ENCODE measurements at places on chromosomes 6 and 20.
A peak's percentile ranks its signal among the peaks of the same experiment; 100 is the strongest.

- DNase-seq, result no peak
These were observed 56.5 kb upstream of the TENT5A start for GRCh38 chr6:81808851-81809570.

GRCh38 chr6:84330325-84330724 lies 102.9 kb upstream of the CEP162 start:
- DNase-seq, result no peak

DNA sequence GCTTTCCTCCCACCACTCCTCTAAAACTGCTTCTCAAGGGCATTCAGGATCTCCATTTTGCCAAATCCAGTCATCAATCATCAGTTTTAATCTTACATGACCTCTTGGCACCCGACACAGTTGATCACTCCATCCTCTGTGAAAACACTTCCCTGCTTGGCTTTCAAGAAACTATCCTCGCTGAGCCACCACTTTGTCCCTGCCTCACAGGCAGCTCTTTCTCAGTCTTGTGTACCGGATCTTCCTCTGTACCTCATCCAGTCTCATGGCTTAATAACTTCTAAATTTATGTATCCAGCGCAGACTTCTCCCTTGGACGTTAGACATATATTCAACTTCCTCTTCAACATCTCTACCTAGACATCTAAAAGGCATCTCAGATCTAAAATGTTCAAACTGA lies 89.9 kb downstream of the BTBD9 start:
- no peak for DNase-seq

DNA sequence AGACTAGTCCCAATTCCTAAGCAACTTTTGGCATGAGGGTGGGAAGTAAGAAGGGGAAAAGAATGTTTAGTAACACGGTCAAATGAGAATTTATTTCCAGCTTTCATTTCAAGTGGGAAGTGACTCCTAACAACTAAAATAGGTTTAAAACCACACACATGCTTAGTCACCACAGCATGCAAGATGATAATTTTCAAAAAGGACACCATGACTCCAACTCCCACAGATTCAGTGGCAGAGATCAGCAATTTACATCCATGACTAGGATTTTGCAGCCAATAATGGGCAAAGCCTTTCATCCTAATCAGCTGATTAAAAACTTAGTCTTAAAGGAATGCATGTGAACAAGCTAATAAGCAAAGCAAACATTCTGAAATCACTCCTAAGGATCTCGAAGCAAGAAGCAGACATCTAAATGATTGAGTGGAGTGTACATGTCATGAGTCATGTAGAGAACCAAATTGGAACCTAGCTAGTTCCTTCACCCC lies 48.1 kb upstream of the GCLC start:
- DNase-seq, result no peak

GRCh38 chr20:36784116-36784515 lies 10.6 kb upstream of the DSN1 start:
- DNase-seq, result no peak

DNA sequence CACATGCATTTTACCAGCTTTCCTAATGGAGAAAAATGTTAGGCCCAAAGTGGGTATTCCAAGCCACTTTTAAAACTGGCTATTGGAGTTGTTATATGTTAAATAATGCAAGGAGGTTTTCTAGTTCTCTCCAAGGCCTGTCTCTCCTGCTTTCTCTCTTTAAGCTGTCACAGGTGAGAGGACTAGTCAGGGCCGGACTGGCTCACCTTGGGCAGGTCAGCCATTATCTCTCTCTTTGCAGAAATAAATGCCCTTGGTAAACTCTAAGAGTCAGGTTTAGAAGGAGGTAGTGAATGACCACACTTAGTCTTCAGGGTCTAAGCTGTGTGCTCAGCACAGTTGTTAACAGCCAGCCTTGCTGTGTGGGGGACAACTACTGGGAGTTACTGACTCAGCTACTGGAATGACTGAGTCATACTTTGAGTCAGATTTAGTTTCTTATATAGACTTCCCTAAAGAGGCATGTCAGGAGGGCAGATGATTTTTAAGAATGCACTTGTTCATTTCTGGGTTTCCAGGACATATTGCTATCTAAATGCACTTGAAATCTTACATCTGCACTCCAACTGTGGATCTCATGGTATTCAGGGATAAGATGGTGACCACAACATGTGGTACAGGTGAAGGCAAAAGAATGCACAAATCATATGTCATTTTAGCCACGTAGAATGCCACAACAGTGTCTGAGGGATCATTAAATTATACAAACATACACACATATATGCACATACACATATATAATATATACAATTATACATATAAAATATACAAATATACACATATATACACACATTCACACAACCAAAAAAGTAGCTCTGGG lies 719.4 kb downstream of the EPM2A start:
- no peak for DNase-seq

DNA sequence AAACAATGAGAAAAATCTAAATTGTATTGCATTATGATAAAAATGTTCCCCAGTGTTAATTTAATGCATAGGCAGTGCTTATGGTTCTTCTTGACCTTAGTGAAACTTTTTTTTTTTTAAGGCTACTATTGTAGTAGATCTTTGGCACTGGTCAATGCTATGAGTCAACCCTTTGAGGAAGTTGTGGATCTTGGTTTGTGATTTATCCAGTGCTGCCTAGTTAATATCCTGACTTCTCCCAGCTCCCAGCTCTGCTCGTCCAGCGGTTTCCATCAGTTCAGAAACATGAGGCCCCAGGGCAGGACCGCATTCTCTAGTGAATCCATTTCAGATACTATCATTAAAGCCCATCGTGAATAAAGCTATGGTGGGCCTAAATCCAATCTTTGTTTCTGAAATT lies 364.5 kb upstream of the JARID2 start:
- DNase-seq, result no peak

- no peak for DNase-seq
These were observed 23.6 kb upstream of the MARCKS start for GRCh38 chr6:113833537-113833936.

GRCh38 chr6:24752503-24752902 lies 22.2 kb upstream of the GMNN start:
- no peak for DNase-seq

DNA sequence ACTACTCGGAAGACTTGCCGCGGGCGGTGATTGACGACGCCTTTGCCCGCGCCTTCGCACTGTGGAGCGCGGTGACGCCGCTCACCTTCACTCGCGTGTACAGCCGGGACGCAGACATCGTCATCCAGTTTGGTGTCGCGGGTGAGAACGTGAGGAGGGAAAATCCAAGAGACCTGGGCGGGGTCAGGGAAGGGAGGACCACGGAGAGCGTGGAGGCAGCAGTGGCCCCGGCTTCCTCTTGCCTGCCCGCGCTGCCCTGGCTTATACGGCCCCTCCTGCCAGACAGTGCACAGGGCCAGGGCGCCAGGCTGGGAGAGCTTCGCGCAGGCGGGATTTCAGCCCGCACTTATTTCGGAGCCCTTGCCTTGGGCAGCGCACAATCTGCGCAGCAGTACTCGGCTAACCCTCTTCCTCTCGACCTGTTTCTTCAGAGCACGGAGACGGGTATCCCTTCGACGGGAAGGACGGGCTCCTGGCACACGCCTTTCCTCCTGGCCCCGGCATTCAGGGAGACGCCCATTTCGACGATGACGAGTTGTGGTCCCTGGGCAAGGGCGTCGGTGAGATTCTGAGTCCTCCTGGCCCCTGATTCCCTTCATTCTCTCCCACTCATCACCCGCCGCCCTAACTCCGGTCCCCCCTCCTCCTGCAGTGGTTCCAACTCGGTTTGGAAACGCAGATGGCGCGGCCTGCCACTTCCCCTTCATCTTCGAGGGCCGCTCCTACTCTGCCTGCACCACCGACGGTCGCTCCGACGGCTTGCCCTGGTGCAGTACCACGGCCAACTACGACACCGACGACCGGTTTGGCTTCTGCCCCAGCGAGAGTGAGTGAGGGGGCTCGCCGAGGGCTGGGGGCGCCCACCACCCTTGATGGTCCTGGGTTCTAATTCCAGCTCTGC lies 2.0 kb downstream of the MMP9 start:
- DNase-seq, result peak; percentile 48

DNA sequence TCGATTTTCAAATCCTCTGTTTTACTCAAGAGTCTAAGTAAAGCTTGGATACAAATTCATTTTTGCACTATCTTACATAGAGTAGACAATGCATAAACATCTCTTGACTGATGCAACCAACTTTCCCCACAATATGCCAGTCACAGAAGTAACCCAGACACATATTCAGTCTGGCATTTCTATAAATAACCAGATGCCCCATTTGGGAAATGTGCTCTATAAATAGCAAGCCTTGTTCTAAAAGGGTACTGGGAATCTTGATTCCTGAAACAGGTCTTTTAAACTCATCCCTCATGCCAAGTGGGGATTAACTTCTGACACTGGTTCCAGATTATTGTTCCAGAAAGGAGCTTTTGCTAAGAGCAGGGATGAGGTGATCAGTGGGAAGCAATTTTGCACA lies 411.7 kb downstream of the EPM2A start:
- DNase-seq, result no peak

- DNase-seq, result no peak
These were observed 36.3 kb upstream of the CMTR1 start for GRCh38 chr6:37396571-37397180.

- DNase-seq, result no peak
These were observed 141.7 kb downstream of the BACH2 start for GRCh38 chr6:90154755-90155470.

GRCh38 chr20:33169176-33169794 lies 1.3 kb downstream of the BPIFA2 start:
- DNase-seq, result no peak

DNA sequence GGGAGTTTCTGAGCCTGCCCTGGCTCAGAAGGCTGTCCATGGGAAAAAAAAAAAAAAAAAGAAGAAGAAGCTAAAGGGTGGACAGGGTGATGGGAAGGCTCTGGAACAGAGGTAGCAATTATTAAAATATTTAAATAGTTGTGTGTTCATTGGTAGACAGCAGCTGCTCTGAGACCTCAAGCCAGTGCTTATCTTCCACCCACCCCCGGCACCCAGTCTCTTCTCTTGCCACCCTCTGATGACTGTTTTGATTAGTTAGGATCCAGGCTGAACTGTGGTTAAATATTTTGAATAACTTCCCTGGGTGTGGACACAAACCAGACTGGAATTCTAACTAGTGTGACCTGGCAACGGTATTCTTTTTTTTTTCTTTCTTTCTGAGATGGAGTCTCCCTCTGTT lies 16.9 kb upstream of the SRSF3 start:
- DNase-seq, result no peak

GRCh38 chr6:36915599-36915998 lies 29.8 kb downstream of the C6orf89 start:
- DNase-seq, result no peak

GRCh38 chr20:47850146-47850545 lies 64.9 kb upstream of the SULF2 start:
- DNase-seq, result no peak

GRCh38 chr6:30880698-30881252 lies 3.5 kb upstream of the DDR1 start:
- no peak for DNase-seq

DNA sequence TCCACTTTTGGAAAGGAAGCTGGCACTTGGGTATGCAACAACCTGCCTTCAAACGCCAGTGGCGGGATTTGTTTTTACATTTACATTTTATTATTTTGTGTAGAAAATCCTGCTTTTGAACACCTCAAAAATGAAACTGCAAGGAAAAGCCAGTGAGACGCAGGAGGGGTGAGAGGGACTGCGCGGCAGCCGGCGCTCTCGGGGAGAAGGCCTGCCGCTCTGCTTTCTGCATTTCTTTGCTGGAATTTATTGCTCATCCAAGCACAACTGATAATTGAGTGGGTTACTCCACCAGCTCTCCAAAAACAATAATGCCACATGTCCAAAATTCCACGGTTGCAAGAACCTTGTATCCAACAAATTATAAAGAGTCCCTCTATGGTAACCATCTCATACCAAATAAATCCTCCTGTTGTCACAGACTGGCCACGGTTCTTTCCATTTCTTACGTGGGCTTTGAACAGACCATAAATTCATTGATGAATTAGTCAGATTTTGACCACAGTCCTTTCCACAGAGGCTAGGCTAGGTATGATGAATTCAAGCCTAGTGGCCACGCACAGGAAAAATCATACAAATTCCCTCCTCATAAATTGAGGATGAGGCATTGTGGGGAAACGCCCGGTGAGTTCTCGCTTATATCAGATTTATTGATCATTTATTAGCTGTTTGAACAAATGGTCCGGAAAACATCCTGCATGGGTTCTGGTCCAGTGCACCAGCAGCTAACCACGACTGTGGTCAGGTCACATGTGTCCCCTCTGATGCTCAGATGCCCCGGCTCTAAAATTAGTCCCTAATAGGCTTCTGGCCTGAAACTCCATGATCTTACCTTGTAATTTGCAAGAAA lies 31.6 kb upstream of the FOXC1 start:
- no peak for DNase-seq

GRCh38 chr6:41682056-41682477 lies 43.8 kb downstream of the MDFI start:
- DNase-seq, result peak; percentile 44

DNA sequence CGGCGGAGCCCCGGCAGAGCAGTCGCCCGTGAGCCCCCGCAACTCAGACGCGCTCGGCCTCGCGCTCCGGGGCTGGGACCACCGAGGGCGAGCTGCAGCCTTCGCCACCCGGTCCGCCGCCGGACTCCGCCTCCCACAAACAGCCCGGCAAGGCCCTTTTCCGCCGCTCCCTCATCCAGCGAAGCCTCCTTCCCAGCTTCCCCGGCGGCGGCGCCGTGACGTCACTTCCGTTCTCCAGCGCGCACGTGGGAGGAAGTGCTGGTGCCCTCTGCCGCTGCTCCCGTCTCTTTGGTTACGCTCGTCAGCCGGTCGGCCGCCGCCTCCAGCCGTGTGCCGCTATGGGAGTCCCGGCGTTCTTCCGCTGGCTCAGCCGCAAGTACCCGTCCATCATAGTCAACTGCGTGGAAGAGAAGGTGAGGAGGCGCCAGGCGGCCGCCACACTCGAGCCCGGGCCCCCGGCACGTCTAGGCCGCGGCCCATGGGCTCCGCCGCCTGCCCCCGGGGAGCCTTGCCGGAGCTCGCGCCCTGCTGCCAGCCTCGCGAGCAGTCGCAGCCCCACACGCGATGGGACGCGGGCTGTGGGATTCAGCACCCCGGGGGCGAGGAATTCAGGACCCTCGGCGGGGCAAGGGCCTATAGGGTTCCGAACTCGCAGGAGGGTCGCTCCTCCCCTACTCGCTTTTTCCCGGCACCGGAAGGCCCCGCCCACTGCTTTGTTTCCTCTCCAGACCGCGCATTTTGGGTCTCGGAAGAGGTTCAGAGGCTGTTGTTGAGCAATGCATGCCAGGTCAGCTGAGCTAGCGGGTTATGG lies at the start of gene XRN2:
XRN2 (plus strand) TSS at position 271 of the 811 bp plus-strand sequence; CDS start at position 339, 68 bp downstream.
- peak; percentile 93 for DNase-seq

- DNase-seq, result no peak
These were observed 36.6 kb downstream of the EZR start for GRCh38 chr6:158782432-158783166.

- peak; percentile 18 for DNase-seq
These were observed 18.7 kb downstream of the DIDO1 start for GRCh38 chr20:62907384-62908317.

DNA sequence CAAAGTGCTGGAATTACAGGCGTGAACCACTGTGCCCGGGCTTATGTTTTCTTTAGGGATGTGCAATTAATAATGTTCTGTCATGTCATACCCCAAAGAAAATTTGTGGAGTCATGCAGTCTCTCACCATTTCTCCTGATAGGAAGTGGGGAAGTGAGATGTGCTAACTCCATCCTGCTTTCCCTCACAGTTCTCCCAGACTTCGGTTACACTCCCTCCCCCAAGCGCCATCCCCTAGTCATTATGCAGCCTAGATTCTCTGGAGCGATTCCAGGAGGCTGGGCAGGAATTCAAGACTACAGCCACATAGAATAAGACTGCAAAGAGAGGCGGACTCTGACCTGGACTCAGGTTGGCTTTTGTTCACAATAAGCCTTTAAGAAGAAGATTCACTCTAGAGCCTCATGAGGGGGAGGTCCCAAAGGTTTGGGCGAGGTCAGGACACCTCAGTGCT lies 271.4 kb downstream of the ALDH8A1 start:
- no peak for DNase-seq
